ENCODE measurements at places on chromosomes 7 and 10.

DNA sequence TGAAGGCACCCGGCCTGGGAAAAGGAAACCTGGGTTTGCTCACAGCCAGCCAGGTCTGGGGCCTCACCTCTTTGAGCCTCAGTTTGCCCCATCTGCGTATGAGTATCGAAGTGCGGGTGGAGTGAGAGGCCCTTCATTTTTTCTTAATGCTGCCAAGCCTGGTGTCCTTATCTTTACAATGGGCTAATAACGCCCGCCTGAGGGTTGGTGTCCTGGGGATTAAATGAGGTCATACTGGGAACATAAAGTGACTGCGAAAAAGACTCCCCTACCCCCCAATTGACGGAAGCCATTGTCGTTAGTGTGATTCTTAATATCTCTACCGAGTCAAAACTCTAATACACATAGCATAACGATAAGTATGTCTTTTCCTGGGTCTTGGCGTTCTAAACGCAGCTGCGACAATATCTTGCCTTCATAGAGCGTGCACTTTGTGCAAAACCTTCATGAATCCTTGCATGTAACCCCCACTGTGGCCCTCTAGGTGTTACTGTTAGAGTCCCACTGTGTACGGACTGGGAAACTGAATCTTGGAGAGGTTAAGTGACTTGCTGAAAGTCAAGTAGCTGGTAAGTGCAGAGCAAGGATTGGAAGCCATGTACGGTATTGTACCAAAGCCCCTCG lies 11.4 kb upstream of the GRB10 start:
- no peak for DNase-seq

DNA sequence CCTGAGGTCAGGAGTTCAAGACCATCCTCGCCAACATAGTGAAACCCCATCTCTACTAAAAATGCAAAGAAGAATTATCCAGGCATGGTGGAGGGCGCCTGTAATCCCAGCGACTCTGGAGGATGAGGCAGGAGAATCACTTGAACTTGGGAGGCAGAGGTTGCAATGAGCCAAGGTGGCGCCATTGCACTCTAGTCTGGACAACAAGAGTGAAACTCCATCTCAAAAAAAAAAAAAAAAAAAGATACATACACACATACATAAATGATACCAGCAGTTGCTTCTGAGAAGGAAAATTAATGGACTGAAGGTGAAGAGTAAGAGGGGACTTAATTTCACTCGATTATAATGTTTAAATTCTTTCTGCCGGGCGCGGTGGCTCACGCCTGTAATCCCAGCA lies 40.2 kb upstream of the PAX2 start:
- no peak for DNase-seq

- no peak for DNase-seq
Observed at GRCh38 chr10:3524086-3524960, 260.7 kb downstream of the KLF6 start.

- DNase-seq = no peak
Observed at GRCh38 chr10:117096599-117097201, 41.4 kb downstream of the VAX1 start.

GRCh38 chr10:50416881-50417280 lies 165.6 kb upstream of the ASAH2 start:
- no peak for DNase-seq

DNA sequence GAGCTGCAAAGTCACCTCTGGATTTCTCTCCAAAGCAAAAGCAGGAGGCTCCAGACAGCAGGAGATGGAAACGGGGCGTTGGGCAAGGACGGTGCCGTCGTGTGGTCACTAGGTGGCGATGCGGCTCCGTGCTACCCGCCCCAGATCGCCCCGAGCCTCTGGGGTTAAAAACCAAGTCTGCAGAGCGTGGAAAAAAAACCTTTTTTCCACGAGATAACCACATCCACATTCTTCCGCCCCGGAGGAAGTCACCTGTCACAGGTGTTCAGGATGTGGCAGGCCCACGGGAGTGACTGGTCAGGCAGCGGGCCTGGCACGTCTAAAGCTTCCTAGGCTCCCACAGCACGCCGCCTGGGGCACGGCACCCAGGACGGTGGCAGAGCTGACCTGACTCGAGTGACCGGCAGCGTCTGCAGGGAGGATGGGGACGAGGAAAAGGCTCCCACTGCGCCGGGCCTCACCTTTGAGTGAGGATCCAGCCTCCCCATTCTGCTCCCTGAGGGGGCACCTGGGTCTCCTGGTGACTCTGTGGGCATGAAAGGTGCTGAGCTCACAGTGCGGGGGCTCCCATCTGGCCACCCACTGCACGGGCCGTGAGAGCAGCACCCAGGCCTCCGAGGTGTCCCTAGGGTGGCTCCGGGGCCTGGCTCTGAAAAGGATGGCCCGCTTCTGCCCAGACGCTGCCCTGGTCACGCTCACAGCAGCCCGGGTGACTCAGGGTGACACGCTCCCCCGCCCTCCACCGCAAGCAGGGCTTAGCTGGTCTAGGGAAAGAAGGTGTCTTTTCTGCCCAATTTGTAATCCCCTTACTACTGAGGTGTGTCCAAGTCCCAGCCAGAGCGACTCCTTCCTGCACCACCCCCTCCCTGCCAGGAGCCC lies 71.3 kb upstream of the TNRC18 start:
- peak; percentile 89 for DNase-seq

DNA sequence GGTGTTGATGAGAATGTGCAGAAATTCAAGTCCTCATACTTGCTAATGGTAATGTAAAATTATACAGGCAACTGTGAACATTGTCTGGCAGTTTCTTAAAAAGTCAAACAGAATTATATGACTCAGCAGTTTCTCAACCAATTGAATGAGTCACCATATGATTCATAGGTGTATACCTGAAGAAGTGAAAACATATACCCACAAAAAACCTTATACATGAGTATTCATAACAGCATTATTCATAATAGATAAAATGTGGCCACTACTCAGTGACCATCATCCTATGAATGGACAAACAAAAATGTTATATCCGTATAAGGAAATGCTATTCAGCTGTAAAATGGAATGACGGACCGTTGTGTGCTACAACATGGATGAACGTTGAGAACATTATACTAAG lies 253.5 kb downstream of the MALRD1 start:
- no peak for DNase-seq

Measured in spinal cord (tissue), 10 donors.